ENCODE measurements at places on chromosomes 7 and 10.
A peak's percentile ranks its signal among the peaks of the same experiment; 100 is the strongest.

GRCh38 chr7:2042650-2043049, 190.1 kb downstream of the MAD1L1 start:
- peak; percentile 2 for DNase-seq

- DNase-seq, result no peak
These were observed 11.9 kb downstream of the RNF216 start for GRCh38 chr7:5769571-5769970.

GRCh38 chr10:47330366-47330765, 8.1 kb downstream of the GDF2 start:
- DNase-seq, result no peak

- no peak for DNase-seq
These were observed 125.2 kb downstream of the MAD1L1 start for GRCh38 chr7:2107386-2108070.

- no peak for DNase-seq
These were observed 60.7 kb downstream of the CD36 start for GRCh38 chr7:80699045-80699638.

DNA sequence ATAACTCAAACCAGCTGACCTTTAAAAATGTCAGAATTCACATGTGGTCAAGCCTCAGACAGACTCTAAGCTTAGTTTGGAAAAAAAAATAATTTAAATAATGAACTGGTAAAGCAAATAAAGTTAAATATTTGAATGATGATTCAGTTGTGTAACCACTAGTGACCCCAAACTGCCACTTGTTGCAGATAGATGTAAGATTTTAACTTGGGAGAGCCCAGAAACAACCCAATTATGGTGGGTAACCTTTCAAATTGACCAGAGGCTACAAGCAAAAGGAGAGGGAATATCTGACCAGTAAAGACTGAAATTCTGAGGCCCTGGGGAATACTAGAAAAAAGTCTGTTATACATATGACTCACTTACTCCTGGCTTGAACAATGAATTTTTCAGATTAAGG, 268.1 kb downstream of the HPSE2 start:
- DNase-seq, result no peak

GRCh38 chr7:126608339-126608776, 644.4 kb downstream of the GRM8 start:
- DNase-seq, result no peak

GRCh38 chr10:47350671-47351640, 2.8 kb downstream of the RBP3 start:
- DNase-seq, result no peak

DNA sequence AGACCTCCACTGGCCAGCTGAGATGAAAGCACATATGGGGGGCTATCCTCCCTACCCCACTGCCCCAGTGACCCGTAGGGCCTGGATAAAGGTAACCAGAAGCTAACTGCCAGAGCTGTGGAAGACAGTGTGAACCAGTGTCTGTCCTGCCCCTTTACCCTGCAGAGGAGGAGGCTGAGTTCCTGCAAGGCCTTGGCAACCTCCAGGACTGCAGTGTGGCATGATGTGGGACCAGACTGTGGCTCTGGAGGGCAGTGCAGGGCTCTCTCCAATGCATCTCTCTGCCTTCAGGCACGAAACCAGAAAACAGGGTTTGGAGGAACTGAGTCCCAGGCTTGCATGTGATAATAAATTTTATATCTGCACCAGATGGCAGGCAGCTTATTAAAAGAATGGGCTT, 93.1 kb downstream of the EPC1 start:
- no peak for DNase-seq

DNA sequence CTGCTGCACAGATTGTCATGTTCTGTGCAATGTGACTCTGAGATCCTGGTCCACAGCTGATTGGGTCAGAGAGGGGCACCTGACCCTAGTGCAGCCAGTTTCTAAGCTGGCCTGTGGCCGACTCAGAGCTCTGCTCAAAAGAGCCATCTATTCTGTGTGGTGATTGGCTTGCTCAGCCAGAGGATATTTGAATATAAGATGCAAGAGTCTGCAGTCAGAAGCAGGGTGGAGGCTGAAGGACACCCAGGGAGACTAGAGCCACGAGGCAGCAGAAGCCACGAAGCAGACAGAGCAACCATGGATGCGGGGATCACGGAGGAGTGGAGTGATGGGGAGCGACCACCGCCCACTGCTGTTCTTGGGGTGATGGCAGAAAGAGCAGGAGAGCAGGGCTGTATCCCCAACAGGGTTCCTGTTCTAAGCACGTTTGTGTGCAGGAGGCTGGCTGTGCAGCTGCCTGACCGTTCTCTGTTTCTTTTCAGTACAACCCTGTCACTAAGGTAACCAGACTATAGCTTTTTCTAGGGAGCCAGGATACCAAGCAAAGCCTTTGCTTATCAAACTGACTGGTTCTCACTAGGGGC, 19.5 kb upstream of the RHEB start:
- no peak for DNase-seq

- no peak for DNase-seq
These were observed 242.6 kb downstream of the GLRX3 start for GRCh38 chr10:130378556-130379400.

GRCh38 chr10:62662486-62662885, 142.0 kb upstream of the ADO start:
- DNase-seq, result no peak

- DNase-seq, result no peak
These were observed 135.4 kb downstream of the PPP1R3A start for GRCh38 chr7:113783403-113783802.

GRCh38 chr10:34967335-34967880, 122.7 kb downstream of the CUL2 start:
- no peak for DNase-seq

GRCh38 chr7:112449353-112449752, 907 bp upstream of the IFRD1 start:
- DNase-seq, result no peak

GRCh38 chr10:71771204-71771603, 2.1 kb downstream of the VSIR start:
- no peak for DNase-seq

- no peak for DNase-seq
These were observed 81.3 kb downstream of the C10orf105 start for GRCh38 chr10:71638064-71638821.

DNA sequence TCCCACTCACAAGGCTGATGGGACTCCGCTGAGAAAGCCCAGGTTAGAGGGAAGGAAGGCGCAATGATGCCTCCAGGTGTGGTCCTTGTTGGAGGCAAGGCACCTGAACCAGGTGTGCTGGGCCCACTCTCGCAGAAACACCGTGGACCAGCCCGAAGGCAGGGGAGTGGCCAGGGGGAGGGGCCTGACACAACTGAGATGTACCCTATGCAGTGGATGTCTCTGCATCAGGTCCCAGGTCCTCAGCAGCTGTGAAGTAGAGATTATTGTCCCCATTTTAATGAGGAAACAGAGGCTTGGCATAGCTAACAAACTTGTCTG, 32.0 kb downstream of the GBX1 start:
- DNase-seq, result no peak

- no peak for DNase-seq
These were observed 18.5 kb downstream of the AKR1B15 start for GRCh38 chr7:134567368-134567767.

- no peak for DNase-seq
These were observed 959 bp upstream of the FAM107B start for GRCh38 chr10:14775656-14776055.

- no peak for DNase-seq
These were observed 37.3 kb downstream of the BNIP3 start for GRCh38 chr10:131944412-131944811.

GRCh38 chr7:112005205-112005775, 200.9 kb downstream of the DOCK4 start:
- no peak for DNase-seq

DNA sequence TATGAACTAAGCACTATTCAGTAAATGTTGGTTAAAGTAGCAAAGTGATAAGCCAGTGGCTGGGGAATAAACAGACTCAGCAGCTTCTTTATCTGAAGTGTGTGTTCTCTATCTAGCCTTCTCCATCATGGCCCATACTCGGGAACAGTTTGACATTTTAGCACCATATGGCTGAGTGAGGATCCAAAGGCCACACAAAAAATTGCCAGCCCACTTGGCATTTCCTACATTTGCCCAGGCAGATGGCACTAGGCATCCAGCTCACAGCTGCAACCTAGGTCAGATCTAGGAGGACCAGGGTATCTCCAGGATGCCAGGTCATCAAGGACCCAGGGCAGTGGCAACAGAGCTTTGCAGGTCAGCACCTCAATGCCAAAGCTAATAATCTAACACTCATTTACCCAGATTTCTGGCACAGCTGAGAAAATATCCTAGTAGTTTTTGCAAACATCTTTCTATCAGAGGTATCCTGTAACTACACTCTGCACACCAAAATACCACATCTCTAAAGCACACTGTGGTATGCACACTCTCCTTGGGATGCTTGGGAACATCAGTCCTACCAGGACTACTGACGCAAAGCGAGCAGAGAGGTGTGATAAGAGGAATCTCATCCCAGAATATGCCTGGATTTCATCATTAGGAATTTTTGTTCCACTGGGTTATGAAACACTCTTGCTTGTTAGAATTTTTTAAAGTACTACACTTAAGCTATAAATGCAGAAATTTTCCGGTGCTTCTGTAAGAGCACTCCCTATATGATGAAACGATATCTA, 61.7 kb downstream of the DOCK4 start:
- no peak for DNase-seq

DNA sequence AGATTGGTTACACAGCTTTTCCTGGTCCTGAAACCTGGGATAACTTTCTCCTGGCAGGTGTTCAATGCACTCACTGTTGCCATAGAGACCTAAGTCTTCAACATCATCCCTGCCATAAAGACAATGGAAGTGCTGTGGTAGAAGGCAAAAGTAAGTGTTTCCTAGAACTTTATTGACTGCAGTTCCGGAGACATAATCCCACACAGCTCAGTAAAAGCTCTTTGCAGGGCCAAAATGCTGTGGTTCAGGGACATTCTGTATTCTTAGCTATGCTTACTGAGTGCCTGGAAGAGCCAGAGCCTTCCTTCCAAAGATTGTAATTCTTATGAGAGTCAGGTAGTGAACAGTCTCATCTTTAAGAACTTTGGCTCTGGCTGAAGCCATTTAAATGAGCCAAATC, 5.3 kb downstream of the WIPF3 start:
- DNase-seq, result no peak

GRCh38 chr10:76088980-76089379, 657.6 kb downstream of the LRMDA start:
- DNase-seq, result no peak

DNA sequence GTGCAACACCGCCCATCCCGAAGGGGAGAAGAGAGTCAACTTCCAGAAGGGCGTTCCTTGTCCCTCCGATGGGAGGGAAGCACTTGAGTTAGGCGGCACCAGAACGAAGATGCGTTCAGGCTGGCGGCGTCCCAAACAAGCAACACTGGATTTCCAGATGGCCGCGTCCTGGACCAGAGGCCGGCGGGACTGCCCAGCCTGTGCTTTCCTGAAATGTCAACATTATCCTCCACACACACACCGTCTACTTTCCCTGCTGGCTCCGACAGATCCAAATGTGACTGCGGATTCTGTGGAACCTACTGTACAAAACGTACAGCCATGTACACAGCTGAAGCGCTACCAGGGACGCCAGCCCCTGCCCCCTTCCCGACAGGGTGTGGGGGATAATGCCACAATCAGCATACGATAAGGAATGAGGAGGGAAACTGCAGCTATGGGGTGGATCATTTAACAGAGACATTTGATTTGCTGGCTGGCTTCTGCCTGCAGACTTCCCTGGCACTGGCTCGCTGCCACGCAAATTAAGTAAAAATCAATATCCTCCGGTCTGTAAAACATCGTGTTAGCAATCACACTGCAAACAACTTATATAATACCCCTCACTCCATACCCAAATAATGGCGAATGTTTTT, 82.1 kb downstream of the ZRANB1 start:
- DNase-seq, result peak; percentile 78

GRCh38 chr7:118839515-118839914, 615.0 kb downstream of the ANKRD7 start:
- no peak for DNase-seq

- peak; percentile 84 for DNase-seq
These were observed 64.2 kb downstream of the DIP2C start for GRCh38 chr10:625333-625696.

- DNase-seq, result no peak
These were observed 22.0 kb upstream of the SLF2 start for GRCh38 chr10:100890673-100891317.

DNA sequence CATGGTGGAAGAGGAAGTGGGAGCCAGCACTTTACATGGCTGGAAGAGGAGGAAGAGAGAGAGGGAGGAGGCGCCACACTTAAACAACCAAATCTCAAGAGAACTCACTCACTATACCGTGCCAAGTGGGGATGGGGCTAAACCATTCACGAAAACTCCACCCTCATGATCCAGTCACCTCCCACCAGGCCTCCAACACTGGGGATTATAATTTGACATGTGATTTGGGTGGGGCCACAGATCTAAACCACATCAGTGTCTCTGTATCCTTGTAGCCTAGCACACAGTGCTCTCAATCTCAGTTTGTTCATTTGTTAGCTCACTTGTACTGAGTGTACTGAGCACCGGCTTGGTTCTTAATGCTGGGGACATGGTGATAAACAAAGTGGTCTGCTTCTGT, 228.3 kb downstream of the BUB3 start:
- no peak for DNase-seq

DNA sequence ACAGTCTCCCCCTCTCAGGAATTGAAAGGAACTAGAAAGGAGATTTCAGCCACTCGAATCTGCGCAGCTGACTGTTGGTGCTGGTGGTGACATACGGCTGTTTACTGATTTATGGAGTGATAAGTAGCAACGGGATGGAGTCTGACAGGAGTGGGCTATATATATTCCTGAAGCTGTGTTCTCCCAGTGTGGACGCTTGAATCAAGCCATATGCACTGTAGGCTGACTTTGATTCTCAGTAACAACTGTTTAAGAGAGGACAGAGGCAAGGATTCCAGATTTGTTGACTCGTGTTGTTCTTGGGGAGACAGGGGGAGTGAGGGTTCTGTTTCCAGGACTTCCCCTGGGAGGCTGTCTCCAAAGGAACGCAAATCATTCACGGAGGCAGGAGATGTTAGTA, 260.1 kb upstream of the AUTS2 start:
- DNase-seq, result no peak

DNA sequence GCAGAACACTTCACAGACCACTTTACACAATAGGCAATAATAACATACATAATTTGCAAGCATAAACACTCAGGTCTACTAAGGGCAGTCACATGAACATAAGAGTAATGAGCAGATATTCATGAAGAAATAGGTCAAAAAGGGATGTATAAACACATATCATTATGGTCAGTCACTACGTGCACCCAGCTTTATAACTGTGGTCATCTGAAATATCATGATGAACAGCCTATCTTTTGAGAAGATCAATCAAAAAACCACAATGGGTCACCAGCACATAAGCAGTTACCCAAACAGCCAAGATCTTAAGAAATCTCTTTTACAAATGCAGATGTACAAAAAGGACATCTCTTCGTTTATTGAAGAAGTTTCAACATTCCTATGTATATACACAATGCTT, 35.5 kb upstream of the DRGX start:
- DNase-seq, result no peak

DNA sequence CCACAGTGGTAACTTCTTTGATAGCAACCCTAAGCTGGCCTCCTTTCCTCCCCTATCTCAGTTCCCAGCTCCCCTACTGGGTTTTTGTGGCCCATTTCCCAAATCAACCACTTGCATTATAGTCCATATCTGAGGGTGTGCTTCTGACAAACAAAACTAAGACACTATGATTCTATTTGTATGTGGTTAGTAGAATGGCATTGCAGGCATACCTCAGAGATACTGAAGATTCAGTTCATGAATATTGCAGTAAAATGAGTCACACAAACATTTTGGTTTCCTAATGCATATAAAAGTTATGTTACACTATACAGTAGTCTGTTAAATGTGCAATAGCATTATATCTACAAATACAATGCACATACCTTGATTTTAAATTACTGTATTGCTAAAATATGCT, 15.4 kb upstream of the TMEM243 start:
- no peak for DNase-seq
